CD8-positive, alpha-beta memory T cell (primary cell): ENCODE measurements at places on chromosomes 2 and 18.
A peak's percentile ranks its signal among the peaks of the same experiment; 100 is the strongest.

DNA sequence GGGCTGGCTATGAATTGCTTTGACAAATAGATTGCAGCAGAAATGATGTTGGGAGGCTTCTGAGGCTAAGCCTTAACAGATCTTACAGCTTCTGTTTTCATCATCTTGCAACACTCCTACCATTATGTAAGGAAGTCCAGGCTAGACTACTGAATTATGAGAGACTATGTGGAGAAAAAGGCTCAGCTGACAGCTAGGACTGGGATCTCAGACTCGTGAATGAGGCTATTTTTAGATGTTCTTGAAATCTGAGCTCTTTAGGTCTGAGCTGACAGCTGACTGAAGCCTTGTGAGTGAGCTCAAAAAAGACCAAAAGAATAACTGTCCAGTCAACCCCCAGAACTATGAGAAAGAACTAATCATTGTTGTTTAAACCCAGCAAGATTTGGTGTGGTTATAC, 70.3 kb downstream of the VWC2L start:
- H3K4me3 ChIP-seq, result no peak overlapping the region
- no peak overlapping the region for H3K27ac ChIP-seq
- DNase-seq, result no peak

DNA sequence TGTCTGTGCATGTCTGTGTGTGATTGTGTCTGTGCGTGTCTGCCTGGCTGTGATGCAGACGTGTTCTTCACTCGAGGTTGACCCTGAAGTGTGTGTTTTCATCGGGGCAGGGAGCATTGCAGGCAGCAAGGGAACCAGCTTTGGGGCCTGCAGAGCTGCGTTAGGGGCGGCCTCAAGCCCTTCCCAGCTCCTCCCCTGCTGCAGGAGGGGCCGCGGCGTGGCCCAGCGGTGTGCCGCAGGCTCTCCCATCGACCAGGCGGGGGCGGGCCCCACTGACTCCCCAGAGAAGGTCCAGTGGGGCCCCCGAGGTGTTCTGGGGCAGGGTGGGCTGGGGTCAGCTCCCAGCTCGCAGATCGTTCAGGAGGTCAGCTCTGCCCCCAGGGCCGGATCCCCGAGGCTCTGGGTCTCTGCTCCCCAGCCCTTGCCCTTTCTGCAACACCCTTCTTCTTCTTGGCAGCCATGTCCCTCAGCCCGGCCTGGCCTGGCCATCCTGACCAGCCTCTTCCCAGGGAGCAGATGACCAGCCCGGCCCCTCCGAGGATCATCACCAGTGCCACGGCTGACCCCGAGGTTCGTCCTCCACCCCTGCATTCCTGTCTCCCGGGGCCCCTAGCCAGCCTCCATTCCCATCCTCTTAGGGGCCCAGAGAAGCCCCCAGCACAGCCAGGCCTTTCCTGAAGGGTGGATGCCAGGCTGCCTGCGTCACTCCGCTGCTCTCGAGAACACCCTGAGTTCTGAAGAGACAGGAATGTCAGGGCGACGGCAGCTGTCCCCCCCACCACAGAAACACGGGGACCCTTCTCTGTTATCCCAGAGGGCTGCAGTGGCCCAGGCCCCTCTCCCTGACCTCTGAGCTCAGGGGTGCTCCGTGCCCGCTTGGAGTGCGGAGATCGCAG, 11.1 kb upstream of the KLHL30 start:
- no peaks in the 10 kb centered on the region for H3K27me3 ChIP-seq
- peak; percentile 41 for DNase-seq
- H3K4me3 ChIP-seq, result no peak overlapping the region

DNA sequence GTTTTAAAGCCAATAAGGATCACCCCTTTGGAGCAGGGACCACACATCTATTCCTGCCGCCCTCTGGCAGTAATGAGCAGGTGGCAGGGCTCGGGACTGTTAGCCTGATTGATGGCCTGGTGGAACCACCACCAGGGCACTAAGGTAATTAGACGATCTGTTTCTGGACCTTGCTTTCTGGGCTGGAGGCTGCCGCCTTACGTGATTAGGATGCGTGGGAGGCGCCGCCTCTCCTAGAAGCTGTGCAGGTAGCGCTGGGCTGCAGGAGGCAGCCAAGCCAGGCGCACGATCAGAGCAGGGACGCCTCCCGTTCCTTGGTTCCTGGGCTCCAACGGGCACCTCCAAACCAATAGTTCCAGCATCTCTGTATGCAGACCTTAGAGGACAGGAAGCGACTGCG, 242.6 kb upstream of the RAB12 start:
- H3K36me3 ChIP-seq, result no peaks in the 10 kb centered on the region
- DNase-seq, result no peak

DNA sequence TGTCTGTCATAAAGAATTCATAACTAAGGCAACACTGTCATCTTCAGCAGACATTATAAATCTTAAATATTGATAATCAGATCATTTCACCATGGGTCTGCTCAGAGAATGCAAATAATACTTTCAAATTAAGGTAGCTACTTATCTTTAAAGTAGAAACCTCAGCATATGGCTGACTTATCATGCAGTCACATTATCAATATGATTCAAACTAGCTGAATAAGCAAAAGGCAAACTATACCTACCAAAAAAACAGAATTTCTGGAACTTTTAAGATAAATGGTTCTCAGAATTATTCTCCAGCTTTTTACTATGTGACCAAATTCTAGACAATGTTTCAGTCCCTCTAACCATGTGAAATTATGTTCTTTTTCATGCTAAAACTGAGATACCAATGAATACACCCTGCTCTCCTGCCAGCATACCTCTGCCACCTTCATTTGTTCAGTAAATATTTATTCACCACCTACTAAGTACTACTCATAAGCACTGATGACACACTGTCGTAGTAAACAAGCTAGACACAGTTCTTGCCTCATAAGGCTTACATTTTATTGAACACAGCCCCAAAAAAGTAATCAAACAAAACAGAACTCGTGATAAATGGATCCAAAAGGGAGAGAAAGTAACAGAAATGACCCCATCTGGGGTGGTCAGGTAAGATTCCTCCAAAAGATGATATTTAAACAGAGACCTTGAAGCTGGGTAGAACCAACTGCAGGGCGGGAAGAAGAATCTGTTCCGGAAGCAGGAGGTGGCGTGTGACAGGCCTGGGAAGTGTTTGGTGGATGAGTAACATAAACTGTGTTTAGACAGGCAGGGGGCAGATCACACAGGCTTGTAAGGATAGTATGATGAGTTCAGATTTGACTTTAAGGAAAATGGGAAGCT, 17.7 kb downstream of the SPIRE1 start:
- H3K27ac ChIP-seq, result no peak overlapping the region
- no peak for DNase-seq
- no peaks in the 10 kb centered on the region for H3K36me3 ChIP-seq
- no peaks in the 10 kb centered on the region for H3K27me3 ChIP-seq
- no peaks in the 10 kb centered on the region for H3K4me1 ChIP-seq
- H3K4me3 ChIP-seq, result no peak overlapping the region

DNA sequence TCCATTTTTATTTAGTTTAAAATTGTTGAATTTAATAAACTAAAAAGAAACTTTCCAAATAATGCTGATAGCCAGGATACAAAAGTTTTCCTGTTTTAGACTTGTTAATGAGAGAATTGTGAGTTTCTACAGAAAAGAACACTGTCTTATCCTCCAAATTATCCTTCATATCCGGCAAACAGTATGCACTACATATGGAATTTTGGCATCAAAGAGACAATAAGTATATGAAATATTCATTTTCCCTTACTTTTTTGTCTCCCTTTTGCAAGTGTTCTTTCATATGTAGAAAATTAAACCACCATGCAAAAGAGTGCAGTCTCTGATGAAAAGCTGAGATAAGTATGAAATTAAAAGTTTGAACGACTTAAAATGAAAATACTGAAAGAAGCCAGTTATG, 159.4 kb downstream of the UBE2E3 start:
- peaks cover 62% of the 10 kb centered on the region for H3K4me1 ChIP-seq
- H3K4me3 ChIP-seq, result no peak overlapping the region
- H3K27ac ChIP-seq, result peak overlapping the region; percentile 36
- H3K27me3 ChIP-seq, result no peaks in the 10 kb centered on the region
- DNase-seq, result no peak

DNA sequence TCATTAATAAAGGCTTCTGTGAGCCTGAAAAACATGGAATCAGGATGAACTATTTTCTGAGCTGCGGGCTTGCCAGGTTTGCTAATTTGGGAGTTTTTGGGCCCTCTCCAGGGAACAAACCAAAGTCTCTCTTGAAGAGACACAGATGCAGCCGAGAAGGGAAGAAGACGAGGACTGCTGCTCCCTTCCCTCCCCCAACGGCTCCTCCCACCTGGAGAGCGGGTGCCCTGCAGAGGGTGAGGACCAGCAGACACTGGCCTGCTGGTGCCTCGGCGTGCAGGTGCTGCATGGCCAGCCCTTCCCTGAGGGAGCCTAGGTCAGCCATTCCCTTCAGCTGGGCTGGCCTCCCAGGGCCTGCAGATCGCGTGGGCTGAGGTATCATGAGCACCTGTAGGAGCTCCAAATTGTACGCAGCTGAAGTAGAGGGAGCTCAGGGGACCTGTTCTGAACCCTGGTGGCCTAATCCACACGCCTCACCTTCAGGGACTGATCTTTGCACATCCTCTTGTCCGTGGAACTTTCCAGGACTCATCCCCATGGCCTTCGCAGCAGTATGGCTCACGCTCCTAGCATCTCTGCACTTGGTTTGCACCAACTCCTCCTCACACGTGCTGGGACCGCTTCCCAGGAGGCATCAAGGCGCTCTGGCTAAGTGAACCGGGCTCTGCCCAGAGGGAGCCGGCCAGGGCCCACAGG, 19.5 kb downstream of the EMX1 start:
- H3K4me1 ChIP-seq, result no peaks in the 10 kb centered on the region
- DNase-seq, result no peak
- no peak overlapping the region for H3K27ac ChIP-seq
- H3K4me3 ChIP-seq, result no peak overlapping the region

- H3K36me3 ChIP-seq, result no peaks in the 10 kb centered on the region
- H3K4me3 ChIP-seq, result no peak overlapping the region
- H3K4me1 ChIP-seq, result no peaks in the 10 kb centered on the region
- H3K27ac ChIP-seq, result no peak overlapping the region
Measured at GRCh38 chr2:43787895-43788294, 14.1 kb downstream of the DYNC2LI1 start.

DNA sequence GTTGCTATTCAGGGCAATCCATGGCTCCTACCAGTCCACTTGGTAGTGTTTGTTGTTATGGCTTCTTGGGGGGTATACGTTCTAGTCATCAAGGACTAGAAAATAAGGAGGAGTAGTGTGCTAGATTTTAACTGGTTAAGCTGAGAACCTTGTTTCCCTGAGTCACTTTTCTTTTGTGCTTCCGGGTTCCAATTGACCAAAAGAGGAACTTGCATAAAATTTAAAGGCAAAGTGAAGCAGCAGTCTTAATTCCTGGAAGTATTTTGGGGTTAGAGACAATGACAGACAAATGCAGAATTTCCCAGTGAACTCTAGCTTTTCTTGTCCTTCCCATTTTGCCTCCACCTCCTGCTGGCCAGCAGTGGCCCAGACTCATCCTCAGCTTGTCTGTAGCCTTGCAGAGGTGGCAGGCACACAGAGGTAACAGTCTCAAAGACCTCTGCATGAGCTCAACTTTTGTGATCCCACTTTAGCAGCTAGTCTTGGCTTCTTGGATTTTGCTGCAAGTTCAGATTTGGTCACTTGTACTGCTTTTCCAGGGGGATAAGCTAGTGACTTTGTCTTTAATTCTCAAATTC, 1105.8 kb upstream of the NXPH2 start:
- H3K36me3 ChIP-seq, result no peaks in the 10 kb centered on the region
- no peak for DNase-seq
- H3K27me3 ChIP-seq, result no peaks in the 10 kb centered on the region
- H3K27ac ChIP-seq, result no peak overlapping the region
- H3K4me1 ChIP-seq, result no peaks in the 10 kb centered on the region

DNA sequence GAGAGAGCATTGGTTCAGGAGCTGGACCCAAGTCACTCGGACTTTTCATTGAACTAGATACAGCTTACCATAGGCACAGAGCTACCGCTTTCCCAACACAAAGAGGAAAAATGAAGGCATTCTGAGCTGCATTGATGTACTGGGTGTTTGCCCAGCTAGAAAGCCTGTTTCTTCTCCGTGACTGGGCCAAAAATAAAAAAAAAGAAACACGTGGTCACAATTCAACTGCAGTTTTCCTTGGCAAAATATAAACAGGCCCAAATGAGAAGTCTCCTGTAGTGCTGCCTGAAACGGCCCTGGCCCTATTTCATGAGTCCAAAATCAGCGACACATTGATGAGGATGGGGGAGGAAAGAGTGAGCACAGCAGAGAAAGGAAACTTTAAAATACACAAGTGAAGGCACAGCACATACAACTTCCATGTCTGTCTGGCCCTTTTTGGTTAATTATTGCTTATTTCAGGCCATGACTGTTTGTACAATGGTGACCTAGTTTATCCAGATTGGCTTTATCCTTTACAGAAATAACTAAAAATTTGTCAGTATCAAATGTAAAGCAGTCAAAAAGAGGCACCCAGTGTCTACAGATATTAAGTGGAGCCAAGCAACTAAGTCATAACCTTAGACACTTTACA, 179.7 kb downstream of the ICOS start:
- H3K4me3 ChIP-seq, result no peak overlapping the region
- H3K4me1 ChIP-seq, result peaks cover 10% of the 10 kb centered on the region
- DNase-seq, result no peak
- H3K27me3 ChIP-seq, result no peaks in the 10 kb centered on the region

DNA sequence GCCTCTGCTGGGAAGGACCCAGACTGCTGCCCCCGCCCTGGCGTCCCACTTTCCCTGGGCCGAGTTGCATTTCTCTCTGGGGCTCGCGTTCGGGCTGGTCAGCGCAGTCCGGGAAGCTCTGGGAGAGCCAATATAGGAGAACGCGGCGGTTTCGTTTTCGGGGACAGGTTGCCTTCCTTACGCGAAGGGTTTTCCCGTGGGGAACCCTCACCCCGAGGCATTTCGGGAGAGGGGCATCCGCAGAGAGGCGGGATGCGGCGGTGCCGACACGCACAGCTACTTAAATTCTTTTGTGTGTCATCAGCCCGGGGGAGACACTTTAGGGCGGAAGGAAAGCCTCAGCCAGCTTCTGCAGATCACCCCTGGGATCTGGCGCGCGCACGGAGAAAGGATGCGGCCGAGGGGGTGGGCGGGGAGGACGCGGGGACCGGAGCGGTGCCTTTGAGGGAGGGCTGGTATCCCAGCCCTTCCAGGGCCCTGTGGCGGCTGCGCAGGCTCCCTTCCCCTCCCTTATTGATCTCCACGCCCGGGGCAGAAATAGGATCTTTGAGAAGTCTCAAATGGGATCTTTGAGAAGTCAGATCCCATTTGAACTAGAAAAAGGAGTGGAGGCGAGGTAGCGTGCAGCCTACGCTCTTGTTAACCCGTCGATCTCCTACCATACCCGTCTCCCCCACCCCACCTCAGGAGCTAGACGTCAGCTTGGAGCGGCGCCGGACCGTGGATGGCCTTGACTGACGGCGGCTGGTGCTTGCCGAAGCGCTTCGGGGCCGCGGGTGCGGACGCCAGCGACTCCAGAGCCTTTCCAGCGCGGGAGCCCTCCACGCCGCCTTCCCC, 1.2 kb downstream of the GATA6 start:
- H3K27ac ChIP-seq, result no peak overlapping the region
- DNase-seq, result no peak
- H3K36me3 ChIP-seq, result no peaks in the 10 kb centered on the region

- H3K36me3 ChIP-seq, result no peaks in the 10 kb centered on the region
- no peak overlapping the region for H3K27ac ChIP-seq
- DNase-seq, result no peak
- H3K4me1 ChIP-seq, result no peaks in the 10 kb centered on the region
Measured at GRCh38 chr18:66760559-66760958, 156.7 kb upstream of the CDH19 start.
